ENCODE measurements at places on chromosomes 4 and X.

DNA sequence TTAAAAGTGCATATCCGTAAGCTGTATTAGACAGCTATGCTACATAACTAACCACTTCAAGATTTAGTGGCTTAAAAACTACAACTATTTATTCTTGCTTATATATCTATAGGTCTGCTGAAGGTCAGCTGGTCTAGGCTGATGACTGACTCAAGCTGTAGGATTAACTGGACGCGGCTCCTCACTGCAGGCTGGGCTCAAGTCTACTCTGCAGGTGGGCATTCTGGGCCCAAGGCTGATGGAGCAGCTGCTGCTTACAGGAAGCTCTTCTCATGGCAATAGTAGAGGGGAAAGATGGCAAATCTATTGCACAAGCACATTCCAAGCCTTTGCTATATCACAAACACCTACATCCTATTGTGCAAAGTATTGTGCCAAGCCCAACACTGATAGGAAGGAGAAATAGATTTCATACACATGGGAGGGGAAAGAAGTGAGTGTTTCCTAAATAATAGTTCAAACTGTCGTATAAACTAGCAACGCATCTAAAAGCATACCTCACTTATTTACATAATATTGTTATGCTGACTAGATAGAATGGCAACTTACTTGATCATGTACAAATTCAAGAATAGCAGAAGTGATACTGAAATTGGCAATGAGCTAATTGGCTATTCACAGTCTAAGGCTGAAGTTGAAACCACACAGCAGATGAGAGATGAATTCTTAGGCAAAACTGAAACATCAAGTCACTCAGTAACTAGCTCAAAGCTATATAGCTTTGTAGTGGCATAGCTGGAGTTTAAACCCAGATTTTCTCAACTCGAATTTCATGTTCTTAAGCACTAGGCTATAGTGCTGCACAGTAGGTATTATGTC lies 263.8 kb downstream of the NKX6-1 start:
- no peak for DNase-seq

- DNase-seq = no peak
Observed at GRCh38 chr4:96145601-96146000, 305.7 kb downstream of the PDHA2 start.

GRCh38 chr4:88674979-88675378 lies 22.6 kb downstream of the NAP1L5 start:
- DNase-seq = no peak

DNA sequence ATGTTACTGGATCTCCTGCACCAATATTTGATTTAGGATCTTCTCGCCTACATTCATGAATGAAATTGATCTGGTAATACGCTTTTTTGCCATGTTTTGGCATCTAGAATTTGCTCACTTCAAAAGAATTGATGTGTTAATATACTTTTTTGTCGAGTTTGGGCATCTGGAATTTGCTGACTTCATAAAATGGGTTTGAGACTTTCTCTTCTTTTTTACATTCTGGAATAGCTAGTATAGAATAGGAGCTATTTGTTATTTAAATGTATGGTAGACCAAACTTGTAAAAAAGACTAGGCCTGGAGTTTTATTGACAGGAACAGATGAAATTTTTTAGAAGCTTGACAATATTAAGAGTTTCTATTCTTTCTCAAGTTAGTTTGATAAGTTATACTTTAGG lies 404.9 kb upstream of the TENM3 start:
- no peak for DNase-seq

DNA sequence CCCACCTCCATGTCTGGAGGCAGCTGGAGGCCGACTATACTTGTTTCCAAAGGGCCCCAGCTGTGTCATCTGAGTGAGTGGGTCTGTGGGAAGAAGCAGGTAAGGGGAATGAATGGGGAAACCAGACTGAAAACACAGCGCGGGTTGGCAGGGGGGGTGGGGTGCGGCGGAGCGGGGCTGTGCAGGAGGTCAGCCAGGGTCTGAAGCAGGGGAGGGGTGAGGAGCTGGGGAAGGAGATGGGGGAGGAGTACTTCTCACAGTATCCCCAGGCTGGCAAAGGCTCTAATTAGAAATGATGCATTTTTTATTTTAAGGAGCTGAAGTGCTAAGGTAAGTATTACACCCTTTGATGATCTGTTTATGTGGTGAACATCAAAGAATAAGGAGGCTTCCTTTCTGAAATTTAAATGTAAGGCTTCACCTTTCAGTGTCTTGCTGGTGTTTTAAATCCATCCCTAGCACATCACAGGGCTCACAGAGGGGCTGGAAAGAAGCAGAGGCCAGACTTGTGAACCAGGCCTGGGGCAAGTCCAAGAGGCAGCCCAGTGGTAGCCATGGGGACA lies 37.5 kb downstream of the SMIM20 start:
- no peak for DNase-seq

- no peak for DNase-seq
Observed at GRCh38 chr4:78565971-78566372, 14.4 kb downstream of the ANXA3 start.

All from right lung (tissue), 10 donors.